H1 (cell line): ENCODE measurements at places on chromosomes 12 and 14. TPM values are rescaled to one million over a fixed set of nuclear protein-coding genes. Genes with fewer than 3 reads are reported as not detected.
A peak's percentile ranks its signal among the peaks of the same experiment; 100 is the strongest.

- no peak for DNase-seq
Measured at GRCh38 chr12:2732290-2732689, 62.5 kb upstream of the FKBP4 start.

- DNase-seq: no peak
Measured at GRCh38 chr12:21662122-21662792, 4.6 kb upstream of the LDHB start.

- DNase-seq: no peak
Measured at GRCh38 chr14:85535991-85536832, 6.3 kb downstream of the FLRT2 start.

Gene GUCY2C
- total RNA-seq: 2.5 and 3.2 TPM in 2 replicates

Gene FAM186B
- total RNA-seq: 0.21 and 0.73 TPM in 2 replicates

DNA sequence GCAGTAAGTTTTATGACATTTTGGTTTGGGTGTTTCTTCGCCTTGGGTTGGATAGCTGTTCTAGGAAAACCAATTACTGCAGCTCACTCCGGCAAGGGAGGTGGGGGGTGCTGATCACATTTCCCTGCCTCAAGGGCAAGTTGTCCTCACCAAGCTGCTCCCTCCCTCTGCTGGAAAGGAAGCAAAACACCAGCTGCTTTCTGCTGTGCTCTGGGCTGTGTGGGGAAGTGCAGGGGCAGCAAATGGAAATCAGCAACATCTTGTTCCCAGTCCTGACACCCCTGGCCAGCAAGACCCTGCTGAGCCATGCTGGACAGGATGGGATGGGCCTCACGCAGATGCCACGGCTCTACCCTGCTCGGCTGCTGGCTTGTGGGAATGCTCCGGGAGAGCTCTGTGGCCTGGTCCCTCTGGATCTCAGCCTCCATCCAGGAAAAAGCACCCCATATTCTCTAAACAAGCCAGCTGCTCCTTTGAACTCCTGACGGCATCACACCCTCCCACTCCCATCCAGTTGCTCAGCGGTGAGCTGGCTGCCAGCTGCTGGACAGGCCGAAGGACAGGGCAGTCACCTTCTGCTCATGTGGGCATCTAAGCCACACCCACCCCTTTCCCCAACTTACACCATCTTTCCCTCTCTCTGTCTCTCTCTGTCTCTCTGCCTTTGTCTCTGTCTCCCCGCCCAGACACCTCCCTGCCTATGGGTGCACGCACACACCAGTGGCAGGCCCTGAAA, 52.4 kb upstream of the EIF5 start:
- no peak for DNase-seq

- DNase-seq: no peak
Measured at GRCh38 chr12:79140711-79141110, 276.1 kb downstream of the SYT1 start.

- DNase-seq: no peak
Measured at GRCh38 chr12:46663318-46663717, 162.5 kb downstream of the SLC38A4 start.

Gene RFX4
- total RNA-seq: not detected in 2 replicates

DNA sequence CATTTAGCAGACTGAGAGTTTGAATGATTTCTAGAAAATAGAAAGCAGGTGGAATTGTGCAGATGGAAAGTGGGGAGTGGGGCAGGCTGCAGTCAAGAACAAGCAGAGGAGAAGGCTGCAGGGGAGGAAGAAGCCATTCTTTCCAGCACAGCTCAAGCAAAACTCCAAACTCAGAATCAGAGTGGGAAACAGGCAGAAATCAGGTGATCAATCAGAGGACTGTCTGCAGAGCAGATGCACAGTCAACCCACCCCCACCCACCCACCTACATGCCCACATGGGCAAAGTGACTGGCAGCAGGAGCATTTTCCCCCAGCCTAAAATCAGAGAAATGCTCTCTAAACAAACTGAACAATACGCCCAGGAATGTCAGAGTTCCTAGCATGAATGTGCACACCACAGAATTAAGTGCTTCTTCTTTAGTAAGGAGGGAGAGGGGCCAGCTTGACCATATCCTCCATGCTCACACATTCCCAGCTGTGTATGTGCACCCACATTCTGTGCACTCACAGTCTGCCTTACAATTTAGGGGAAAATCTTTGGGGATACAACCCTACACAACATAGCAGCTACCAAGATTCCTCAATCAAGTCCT, 194.1 kb upstream of the PLEKHA5 start:
- DNase-seq: no peak

- no peak for DNase-seq
Measured at GRCh38 chr12:72828662-72829324, 556.6 kb downstream of the TRHDE start.

DNA sequence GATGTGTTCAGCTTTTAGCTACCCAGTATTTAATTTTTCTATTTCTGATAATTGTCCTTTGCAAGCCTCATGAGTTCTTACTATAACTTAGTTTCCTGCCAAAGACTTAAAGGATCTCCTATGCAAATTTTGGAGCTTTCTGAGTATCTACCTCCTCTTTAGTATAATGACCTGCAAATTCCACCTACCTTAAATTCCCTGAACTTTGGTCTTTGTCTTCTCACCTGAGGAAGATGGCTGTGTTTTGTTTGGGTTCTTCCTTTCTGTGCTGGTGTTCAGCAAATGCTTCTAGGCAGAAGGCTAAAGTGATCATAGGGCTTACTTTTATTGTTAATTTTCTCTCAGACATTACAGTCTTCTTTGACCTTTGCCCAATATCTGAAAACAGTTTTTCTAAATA, 142.8 kb downstream of the FUT8 start:
- no peak for DNase-seq

Gene COA8
- 35.0 and 35.5 TPM in 2 replicates for total RNA-seq

- peak; percentile 50 for DNase-seq
Measured at GRCh38 chr12:13864081-13864673, 117.2 kb downstream of the GRIN2B start.

Gene TMCC3
- 3.2 and 4.1 TPM in 2 replicates for total RNA-seq

GRCh38 chr12:53099071-53099882, 1.8 kb downstream of the IGFBP6 start:
- DNase-seq: peak; percentile 97

Gene PTPRB
- total RNA-seq: 0.58 and 1.1 TPM in 2 replicates

GRCh38 chr12:50387972-50388478, 8.4 kb downstream of the FAM186A start:
- no peak for DNase-seq

Gene CLEC1A
- not detected in 2 replicates for total RNA-seq

DNA sequence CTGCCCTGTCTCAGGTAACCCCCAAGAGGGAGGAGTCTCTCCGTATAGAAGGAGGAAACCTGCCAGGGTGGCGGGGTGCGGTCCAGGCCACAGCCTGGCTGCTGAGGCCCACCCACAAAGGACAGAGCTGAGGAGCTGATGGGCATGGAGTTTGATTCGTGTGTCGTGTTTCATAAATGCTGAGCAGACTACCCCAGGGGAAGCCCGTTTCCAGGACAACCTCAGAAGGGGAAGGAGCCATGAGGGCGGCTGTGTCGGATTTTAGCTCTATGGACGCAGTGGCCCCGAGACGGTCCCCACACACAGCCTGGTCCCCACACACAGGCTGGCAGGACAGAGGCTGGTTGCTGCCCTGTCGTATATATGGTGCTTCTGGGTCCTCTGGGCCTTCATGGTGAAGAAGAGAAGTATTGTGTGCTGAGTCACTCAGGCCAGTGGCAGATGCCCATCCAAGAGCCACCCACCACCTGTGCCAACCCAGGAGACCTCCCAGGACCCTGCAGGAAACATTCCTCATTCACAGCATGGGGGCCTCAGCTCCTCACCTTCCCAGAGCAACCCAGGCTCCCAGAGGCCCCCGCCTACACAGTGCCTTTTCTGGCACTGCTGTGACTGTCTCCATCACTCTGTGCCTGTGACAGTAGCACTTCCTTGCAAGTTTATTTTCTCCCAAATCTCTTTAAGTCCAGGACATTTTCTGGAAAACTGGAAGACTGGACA, 63.1 kb upstream of the RIN3 start:
- DNase-seq: no peak

- no peak for DNase-seq
Measured at GRCh38 chr12:123442774-123443173, 6.3 kb upstream of the RILPL2 start.

- DNase-seq: no peak
Measured at GRCh38 chr12:124720004-124720680, 143.5 kb downstream of the SCARB1 start.

DNA sequence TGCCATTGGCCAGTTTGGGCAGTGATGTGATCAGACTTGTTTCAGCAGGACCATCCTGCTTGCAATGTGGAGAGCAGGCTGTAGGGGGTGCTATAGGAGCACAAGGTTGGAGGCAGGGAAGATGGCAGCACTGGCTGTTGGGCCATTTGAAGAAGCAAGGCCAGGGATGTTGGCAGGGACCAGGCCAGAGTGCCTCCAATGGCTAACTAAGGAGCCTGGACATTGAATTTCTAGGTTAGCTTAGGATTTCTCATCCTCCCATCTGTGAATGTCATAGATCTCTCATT, 23.5 kb downstream of the FGF23 start:
- DNase-seq: peak; percentile 99

Gene OTOGL
- 0.17 and 0.31 TPM in 2 replicates for total RNA-seq
